Left lung (tissue), 14 donors: ENCODE measurements at places on chromosomes 1 and 21. TPM values are rescaled to one million over a fixed set of nuclear protein-coding genes. Genes with fewer than 3 reads are reported as not detected.
A peak's percentile ranks its signal among the peaks of the same experiment; 100 is the strongest.

GJA9 gene
- not detected for total RNA-seq

MLLT11 gene
- total RNA-seq = 1.7 TPM

SZT2 gene
- 40.1 TPM for total RNA-seq

NID1 gene
- total RNA-seq = 55.4 TPM

FBLIM1 gene
- 57.1 TPM for total RNA-seq

C1orf94 gene
- total RNA-seq = not detected

CACHD1 gene
- 17.9 TPM for total RNA-seq

HMCN1 gene
- 91.0 TPM for total RNA-seq

NR1I3 gene
- not detected for total RNA-seq

CLDN8 gene
- not detected for total RNA-seq

AKNAD1 gene
- not detected for total RNA-seq

SCAF4 gene
- 29.7 TPM for total RNA-seq

IL22RA1 gene
- 0.26 TPM for total RNA-seq

DNA sequence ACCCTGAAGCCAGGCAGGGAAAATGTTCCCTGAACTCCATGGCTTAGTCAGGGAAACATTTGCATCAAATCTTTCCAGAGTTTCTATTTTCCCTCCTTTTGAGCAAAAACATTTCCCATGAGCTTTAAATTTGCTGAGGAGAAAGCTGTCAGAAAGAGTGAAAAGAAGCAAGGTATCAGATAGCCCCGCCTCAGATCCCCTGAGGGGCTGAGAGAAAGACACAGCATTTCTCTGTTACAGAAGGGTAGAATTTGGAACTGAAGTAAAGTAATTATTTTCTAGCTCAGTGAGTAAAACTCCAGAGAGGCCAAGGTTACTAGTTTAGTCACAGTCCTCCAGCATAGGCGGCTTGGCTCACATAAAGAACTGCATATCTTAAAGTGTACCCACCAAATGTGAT lies 10.6 kb downstream of the FMO1 start:
- H3K27me3 ChIP-seq = no peaks in the 10 kb centered on the region
- H3K36me3 ChIP-seq = no peaks in the 10 kb centered on the region
- no peak overlapping the region for H3K4me3 ChIP-seq
- no peak for DNase-seq

DNA sequence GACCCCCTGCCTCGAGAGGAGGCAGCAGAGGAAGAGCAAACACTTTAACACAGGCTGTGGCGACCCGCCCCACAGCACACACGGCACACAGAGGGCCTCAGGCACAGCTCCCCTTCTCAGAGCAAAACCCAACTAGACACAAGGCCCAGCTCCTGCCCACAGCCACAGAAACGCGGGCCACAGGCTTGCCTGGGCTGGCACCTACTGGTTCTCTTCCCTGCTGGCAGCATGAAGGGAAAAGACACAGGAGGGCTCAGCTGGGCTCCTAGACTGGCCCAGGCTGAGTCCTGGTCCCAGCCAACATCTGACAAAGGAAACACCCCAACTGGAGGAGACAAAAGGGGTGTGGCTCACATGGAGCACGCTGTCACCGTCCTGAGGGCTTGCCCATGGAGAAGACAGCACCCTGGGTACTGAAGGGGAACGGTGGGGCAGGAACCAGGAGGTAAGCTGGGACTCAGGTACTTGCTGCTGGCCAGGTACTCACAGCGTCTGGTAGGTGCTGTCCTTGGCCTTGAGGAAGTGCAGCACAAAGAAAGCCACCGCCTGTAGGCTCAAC lies 3.5 kb downstream of the CD164L2 start:
- no peaks in the 10 kb centered on the region for H3K36me3 ChIP-seq
- peaks cover 10% of the 10 kb centered on the region for H3K27me3 ChIP-seq
- H3K4me3 ChIP-seq = no peak overlapping the region
- no peak overlapping the region for H3K27ac ChIP-seq
- H3K4me1 ChIP-seq = peaks cover 3% of the 10 kb centered on the region

GRCh38 chr1:54825696-54826095 lies 24.6 kb upstream of the TTC22 start:
- H3K4me1 ChIP-seq = no peaks in the 10 kb centered on the region
- no peaks in the 10 kb centered on the region for H3K36me3 ChIP-seq
- no peak overlapping the region for H3K4me3 ChIP-seq
- H3K27ac ChIP-seq = no peak overlapping the region
- no peaks in the 10 kb centered on the region for H3K27me3 ChIP-seq

DNA sequence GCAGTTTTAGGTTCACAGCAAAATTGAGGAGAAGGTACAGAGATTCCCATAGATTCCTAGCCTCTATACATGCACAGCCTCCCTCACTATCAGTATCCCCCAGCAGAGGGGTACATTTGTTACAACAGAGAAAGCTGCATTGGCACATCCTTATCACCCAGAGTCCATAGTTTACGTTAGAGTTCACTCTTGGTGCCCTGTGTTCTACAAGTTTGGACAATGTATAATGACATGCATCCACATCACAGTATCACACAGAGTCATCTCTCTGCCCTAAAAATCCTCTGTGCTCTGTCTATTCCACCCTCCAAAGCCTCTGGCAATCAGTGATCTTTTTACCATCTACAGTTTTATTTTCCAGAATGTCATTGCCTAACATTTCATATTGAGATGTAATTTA lies 22.3 kb upstream of the RGS16 start:
- H3K27me3 ChIP-seq = no peaks in the 10 kb centered on the region
- no peaks in the 10 kb centered on the region for H3K36me3 ChIP-seq
- DNase-seq = no peak
- peaks cover 18% of the 10 kb centered on the region for H3K4me1 ChIP-seq
- H3K4me3 ChIP-seq = no peak overlapping the region

DNA sequence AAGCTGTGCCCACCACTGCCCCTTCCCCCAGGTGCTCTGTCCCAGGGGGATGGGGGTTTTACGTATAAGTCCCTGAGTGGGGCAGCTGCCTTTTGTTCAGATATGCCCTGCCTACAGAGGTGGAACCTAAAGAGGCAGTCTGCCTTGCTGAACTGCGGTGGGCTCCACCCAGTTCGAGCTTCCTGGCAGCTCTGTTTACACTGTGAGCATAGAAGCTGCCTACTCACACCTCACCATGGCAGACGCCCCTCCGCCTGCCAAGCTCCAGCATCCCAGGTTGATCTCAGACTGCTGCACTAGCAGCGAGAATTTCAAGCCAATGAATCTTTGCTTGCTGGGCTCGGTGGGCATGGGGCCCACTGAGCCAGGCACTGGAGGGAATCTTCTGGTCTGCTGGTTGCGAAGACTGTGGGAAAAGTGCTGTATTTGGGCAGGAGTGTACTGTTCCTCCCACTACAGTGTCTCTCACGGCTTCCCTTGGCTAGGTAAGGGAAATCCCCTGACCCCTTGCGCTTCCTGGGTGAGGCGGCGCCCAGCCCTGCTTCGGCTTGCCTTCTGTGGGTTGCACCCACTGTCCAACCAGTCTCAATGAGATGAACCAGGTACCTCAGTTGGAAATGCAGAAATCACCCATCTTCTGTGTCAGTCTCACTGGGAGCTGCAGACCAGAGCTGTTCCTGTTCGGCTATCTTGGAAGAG lies 17.6 kb upstream of the RWDD3 start:
- H3K27ac ChIP-seq = no peak overlapping the region
- no peak for DNase-seq
- no peaks in the 10 kb centered on the region for H3K4me1 ChIP-seq
- no peak overlapping the region for H3K4me3 ChIP-seq
- no peaks in the 10 kb centered on the region for H3K27me3 ChIP-seq

- H3K36me3 ChIP-seq = no peaks in the 10 kb centered on the region
- H3K27ac ChIP-seq = peak overlapping the region; percentile 93
- H3K4me3 ChIP-seq = no peak overlapping the region
- DNase-seq = peak; percentile 94
Observed at GRCh38 chr21:33380483-33380998, 22.7 kb upstream of the IFNGR2 start.

DNA sequence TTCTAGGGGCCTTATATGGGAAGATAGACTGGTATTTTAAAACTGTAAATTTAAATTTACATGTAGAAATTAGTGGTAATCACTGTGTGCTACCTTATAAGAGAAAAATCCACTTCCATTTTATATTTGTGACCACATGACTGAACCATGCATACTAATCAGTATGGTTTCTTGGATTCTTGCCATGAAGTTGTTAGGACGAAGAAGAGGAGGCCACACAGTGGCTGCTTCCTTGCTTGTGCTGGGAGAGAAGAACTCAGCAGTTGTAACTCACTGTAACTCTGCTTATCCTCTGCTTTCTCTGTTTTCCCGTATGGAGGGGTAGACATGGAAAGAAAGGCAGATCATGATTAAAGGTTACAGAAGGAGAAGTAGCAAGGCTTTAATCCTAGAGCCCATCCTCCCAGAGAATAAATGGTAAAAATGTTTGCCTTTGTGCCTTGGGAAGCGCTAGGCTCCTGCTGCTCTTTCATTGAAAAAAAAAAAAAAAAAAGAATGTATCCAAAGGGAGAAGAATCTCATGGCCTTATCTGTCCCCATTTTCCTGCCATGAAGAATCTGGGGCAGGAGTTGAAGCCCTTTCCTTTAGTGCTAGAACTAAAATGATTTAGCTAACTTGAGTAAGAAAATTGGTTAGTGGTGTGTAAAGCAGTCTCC lies 32.4 kb downstream of the KCTD3 start:
- H3K27me3 ChIP-seq = no peaks in the 10 kb centered on the region
- no peak overlapping the region for H3K4me3 ChIP-seq
- DNase-seq = no peak
- no peak overlapping the region for H3K27ac ChIP-seq

DNA sequence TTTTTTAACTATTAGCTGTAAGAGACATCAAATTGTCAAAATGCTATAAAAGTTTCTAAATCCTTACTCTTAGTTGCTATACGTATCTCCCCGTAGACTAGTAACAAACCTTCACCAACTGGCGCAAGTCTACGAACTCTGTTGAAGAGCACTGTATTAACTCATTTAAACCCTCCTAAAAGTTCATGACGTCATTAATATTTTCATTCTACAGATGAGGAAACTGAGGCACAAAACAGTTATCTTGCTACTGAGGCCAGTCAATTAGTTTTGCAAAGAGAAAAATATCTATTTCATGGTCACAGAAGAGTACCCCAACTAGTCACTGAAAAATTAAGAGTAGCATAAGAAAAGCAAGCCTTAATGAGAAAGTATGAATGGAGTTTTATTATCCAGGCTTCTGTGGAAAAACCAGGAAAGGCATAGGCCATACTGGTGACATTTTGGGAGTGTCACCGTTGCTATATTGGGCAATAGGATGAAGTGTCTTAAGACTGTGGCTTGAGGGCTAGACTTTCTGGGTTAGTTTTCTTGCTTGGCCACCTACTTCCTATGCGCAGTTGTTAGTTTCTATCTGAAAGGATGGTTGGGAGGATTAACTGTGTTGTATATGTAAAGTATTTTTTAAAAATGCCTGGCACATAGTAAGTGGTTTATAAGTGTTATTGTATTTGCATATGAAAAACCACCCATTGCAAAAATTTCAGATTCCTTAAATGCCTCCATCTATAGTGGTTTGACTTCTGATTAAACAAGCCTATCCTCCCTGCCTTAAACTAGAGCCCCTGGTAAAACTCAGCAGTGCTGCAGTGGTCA lies 52.4 kb upstream of the SYT14 start:
- H3K4me3 ChIP-seq = no peak overlapping the region
- no peak for DNase-seq
- no peaks in the 10 kb centered on the region for H3K27me3 ChIP-seq
- no peak overlapping the region for H3K27ac ChIP-seq
- H3K36me3 ChIP-seq = no peaks in the 10 kb centered on the region

GRCh38 chr1:46689356-46689755 lies 17.7 kb downstream of the TEX38 start:
- H3K36me3 ChIP-seq = peaks cover 90% of the 10 kb centered on the region
- H3K4me3 ChIP-seq = no peak overlapping the region
- H3K27me3 ChIP-seq = no peaks in the 10 kb centered on the region
- peaks cover 4% of the 10 kb centered on the region for H3K4me1 ChIP-seq

DNA sequence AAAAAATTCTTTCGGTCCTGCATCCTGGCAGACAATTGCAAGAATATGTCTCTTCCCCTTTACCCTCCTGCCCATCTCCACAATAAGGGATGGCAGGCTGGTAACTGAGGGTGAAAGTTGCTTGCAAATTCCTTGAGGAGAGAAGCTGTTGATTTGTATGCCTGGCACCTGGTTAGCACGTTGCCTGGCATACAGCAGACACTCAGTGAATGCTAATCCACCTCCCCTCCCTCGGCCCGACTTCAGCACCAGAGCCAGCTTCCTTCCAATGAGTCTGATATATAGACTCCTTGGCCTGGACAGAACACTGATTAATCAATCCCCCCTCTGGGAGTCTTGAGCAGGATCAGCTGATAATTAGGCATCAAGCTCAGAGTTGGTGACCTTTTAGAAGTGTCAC lies 39.1 kb downstream of the KCNC4 start:
- no peak for DNase-seq
- no peak overlapping the region for H3K4me3 ChIP-seq
- H3K27ac ChIP-seq = no peak overlapping the region
- H3K4me1 ChIP-seq = no peaks in the 10 kb centered on the region
- no peaks in the 10 kb centered on the region for H3K36me3 ChIP-seq

- H3K36me3 ChIP-seq = no peaks in the 10 kb centered on the region
- H3K4me3 ChIP-seq = no peak overlapping the region
- no peak overlapping the region for H3K27ac ChIP-seq
- H3K27me3 ChIP-seq = no peaks in the 10 kb centered on the region
- H3K4me1 ChIP-seq = peaks cover 6% of the 10 kb centered on the region
Observed at GRCh38 chr1:212242288-212242984, 42.8 kb upstream of the PPP2R5A start.

- H3K27ac ChIP-seq = peak overlapping the region; percentile 92
- peak overlapping the region; percentile 51 for H3K4me3 ChIP-seq
- H3K4me1 ChIP-seq = peaks cover 6% of the 10 kb centered on the region
Observed at GRCh38 chr1:16205891-16206546, 6.4 kb downstream of the ARHGEF19 start.

GRCh38 chr1:37323486-37324377 lies 150.6 kb upstream of the ZC3H12A start:
- no peak for DNase-seq
- H3K27ac ChIP-seq = no peak overlapping the region
- H3K4me1 ChIP-seq = no peaks in the 10 kb centered on the region
- H3K36me3 ChIP-seq = no peaks in the 10 kb centered on the region
- H3K27me3 ChIP-seq = peaks cover 2% of the 10 kb centered on the region

GRCh38 chr21:45847870-45848269 lies 133.7 kb upstream of the COL6A1 start:
- H3K36me3 ChIP-seq = no peaks in the 10 kb centered on the region
- no peaks in the 10 kb centered on the region for H3K4me1 ChIP-seq
- no peak for DNase-seq
- no peak overlapping the region for H3K4me3 ChIP-seq
- H3K27me3 ChIP-seq = no peaks in the 10 kb centered on the region

DNA sequence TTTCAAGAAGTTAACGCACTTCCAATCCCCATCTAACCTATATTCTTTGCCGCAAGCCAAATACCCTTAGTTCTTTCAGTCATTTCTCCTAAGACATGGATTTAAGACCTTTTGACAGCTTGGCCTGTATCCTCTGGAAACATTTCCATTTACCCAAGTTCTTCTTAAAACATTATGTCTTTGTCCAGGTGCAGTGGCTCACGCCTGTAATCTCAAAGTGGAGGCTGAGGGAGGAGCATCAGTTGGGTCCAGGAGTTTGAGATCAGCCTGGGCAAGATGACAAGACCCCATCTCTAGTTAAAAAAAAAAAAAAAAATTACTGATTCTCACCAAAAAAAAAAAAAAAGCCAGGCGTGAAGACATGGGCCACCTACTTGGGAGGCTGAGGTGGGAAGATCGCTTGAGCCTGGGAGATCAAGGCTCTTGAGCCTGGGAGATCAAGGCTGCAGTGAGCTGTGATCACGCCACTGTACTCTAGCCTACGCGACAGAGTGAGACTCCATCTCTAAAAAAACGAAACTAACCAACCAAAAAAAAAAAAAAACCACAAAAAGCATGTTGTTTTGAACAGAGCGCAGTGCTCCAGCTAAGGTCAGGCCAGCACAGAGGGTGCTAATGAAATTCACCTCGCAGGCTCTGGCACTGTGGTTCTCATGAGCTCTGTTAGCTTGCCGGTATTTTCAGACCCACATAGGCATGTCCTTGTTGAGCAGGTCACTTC lies 36.0 kb downstream of the NUAK2 start:
- no peaks in the 10 kb centered on the region for H3K36me3 ChIP-seq
- no peaks in the 10 kb centered on the region for H3K27me3 ChIP-seq
- H3K4me3 ChIP-seq = no peak overlapping the region
